ENCODE measurements at places on chromosomes 11 and 22.

GRCh38 chr11:19660076-19660475, 52.6 kb upstream of the NAV2 start:
- DNase-seq, result no peak

- no peak for DNase-seq
Measured at GRCh38 chr22:17138513-17138912, 17.4 kb upstream of the TMEM121B start.

- peak; percentile 85 for DNase-seq
Measured at GRCh38 chr11:9613118-9613829, 39.8 kb downstream of the WEE1 start.

DNA sequence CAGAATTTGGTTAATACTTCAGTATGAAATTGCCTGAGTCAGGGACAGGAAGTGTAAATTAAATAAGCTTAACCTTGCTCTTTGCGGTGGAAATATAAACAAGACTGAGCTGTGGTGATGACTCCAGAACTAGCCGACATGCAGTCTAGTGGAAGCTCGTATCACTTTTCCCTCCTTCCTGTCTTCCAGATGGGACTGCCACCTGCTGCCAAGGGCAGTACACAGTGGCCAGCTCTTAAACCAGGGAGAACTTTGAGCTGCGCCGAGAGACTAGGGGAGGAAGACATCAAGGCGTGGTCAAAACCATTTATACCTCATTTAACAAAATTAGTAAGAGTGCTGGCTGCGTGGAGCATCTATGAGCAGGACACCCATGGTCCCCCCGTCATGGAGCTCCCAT, 31.3 kb upstream of the CTTN start:
- DNase-seq, result no peak
